ENCODE measurements at places on chromosomes 3 and 15.

DNA sequence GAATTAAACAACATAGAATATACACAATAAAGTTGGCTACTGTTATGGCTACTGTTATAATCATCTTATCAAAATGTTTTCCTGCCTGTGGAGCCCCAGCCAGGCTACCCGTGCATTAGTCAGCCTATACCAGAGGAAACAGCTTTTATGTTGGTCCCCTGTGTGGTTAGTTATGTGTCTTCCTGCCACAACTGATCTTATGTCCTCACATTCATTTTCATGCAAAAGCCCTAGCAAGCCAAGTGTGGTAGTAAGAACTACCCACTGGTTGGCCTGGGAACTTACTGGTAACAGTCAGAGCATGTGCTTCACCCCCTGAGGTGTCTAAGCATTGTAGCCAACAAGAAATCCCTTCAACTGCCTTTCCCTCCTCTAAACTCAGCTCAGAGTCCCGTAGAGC, 21.8 kb downstream of the MGLL start:
- no peak for DNase-seq

GRCh38 chr3:9696480-9697220, 7.0 kb upstream of the CPNE9 start:
- DNase-seq: no peak

GRCh38 chr3:31433679-31433992, 99.1 kb upstream of the STT3B start:
- DNase-seq: no peak

DNA sequence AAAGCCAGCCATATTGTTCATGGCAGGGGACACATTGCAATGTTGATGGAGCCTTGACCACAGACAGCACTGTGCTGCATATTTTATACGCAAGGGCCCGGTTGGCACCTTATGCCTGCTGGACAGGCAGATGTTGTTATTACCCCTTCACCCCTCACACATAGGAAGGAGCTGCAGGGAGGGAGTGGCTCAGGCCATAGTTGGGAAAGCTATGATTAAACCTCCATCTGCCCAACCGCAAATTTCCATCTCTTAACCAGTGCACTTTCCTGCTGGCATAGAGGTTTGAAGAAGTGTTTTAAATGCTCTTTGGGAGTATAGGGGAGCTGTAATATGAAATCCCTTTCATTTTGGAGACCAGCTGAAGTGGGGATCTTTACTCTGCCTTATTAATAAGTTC, 224.7 kb downstream of the CACNA2D3 start:
- DNase-seq: no peak

- no peak for DNase-seq
Measured at GRCh38 chr3:31265646-31266428, 266.9 kb upstream of the STT3B start.

DNA sequence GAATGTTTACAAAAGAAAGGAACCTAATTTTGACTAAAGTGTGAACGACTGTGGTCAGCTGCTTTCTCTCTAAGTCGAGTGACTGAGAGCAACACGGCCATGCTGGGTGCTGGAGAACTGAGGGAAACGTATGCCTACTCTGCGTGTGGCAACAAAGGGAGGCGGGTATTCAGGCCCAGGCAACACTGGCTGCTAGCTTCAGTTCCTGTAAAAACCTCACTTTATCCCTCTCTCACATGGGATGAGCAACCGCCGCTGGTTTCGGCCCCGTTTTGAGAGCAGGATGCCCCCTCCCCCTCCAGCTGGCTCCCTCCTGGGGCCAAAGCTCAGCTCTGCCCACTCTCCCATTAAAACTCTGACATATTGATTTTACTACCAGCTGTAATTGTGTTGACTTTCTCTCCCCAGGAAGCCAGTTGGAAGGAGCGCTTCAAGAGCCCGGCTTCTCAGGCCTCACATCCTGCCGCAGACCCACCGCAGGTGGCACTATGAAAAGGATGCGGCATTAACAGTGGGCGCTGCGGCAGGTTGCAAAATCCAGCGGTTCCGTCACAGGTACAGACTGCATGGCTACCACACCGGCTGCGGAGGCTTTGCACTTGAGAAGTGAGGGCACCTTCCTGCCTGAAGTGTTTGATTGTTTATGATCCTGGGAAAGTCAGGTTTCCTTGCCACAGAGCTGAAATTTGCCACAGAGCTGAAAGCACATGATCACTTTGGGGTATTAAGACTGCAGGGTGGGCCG, 12.7 kb downstream of the PLXND1 start:
- DNase-seq: peak; percentile 95

- no peak for DNase-seq
Measured at GRCh38 chr15:35104526-35105147, 19.5 kb upstream of the NANOGP8 start.

- no peak for DNase-seq
Measured at GRCh38 chr3:183117056-183117455, 17.8 kb upstream of the MCCC1 start.

DNA sequence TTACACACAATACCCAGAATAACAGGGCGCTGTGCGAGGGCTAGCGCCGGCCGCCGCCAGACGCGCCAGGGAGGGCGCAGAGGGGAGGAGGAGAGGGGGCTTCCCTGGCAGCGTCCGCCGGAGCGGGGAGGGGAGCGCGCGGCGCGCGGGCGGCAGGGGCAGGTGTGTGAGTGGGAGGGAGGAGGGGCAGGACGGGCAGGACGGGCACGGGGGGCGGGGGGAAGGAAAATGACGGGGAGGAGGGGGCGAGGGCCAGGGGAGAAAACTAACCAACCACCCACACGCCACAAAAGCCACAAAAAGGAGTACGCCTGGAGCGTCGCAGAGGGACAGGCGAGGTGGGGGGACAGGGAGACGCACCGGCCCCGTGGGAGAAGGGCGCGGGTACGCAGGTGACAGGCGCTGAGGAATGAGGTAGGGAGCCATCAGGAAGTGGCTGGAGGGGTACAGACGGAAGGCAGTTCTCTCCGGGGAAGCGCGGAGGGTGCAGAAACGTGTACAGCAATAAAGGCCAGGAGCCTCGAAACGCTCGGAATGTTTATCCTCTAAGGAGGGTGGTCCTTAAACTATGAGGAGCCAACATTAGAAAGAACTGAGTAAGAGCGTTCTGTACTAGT, 610 bp upstream of the SATB1 start:
- peak; percentile 89 for DNase-seq

DNA sequence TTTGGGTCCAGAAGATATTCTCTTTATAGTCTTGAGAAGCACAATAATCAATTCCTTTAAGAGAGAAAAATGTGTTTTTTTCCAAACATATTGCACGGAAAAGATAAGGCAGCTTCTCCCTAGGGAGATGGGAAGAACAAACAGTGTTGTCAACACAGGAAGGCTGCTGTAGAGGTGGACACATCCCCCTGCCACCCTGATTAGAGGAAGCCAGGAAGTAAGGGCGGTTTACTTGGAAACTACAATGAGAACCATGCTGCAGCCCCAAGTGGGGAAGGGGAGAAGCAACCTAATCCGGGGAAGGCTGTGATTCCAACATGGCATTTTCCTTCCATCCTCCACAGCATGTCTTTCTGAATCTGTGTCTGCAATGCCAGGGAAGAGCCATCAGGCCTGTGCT, 256.9 kb upstream of the TGFBR2 start:
- no peak for DNase-seq

DNA sequence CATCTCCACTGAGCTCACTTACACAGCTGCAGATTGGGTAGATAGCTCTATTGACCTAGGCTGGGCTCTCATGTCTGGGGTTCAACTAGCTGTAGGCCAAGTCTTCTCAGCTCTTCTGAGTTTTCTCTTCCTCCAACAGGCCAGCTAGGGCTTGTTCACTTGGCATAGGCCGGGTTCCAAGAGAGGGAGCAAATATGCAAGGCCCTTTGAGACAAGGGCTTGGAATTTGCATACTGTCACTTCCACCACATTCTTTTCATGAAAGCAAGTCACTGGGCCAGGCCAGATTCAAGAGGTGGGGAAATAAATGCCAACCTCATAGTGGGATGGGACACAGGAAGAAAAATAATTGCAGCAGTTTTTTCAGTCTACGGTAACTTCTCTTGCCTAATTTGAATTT, 25.2 kb downstream of the PIGB start:
- DNase-seq: no peak

DNA sequence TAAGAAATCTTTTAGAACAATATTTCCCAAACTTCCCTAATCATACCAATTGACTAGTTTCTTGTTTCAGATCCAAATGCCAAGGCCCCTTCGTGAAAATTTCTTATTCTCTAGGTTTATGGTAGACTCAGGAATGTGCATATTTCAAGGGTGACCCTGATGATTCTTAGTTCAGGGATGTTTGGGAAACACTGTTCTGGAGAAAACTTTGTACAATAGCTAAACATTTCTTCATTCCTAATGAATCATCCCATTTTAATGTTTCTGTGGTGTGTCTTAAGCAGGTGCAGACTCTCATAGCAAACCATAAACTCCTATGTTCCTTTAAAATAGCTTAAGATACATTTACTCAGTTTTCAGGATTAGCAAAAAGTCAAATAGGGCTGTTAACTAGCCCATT, 314.5 kb downstream of the TIGIT start:
- DNase-seq: no peak
